ENCODE measurements at places on chromosomes 13 and 19.

GRCh38 chr19:2578391-2578890 is 102.5 kb downstream of the GADD45B start:
- DNase-seq = no peak

GRCh38 chr13:95337597-95337996 is 36.3 kb upstream of the ABCC4 start:
- no peak for DNase-seq

- no peak for DNase-seq
These were observed 14.8 kb downstream of the ACSBG2 start for GRCh38 chr19:6150289-6150688.

DNA sequence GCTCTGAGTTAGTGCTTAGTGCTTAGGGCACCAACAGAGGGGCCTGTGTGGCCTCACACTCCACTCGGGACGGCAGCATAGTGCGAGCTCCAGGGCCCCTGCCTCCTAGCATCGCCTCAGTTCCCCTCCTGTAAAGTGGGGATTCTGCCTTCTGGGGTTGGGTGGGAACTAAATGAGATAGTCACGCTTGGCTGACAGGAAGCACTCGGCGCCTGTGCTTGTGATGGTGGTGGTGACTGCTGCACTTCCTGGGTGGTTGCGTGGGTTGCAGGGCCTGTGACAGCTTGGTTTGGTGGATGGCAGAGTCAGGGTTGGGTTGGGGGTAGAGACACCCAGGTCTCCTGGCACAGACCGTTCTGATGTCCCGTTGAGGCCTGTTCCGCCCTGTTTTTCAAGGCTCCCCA is 7.7 kb downstream of the PLEKHF1 start:
- DNase-seq = no peak

- DNase-seq = no peak
These were observed 54.9 kb upstream of the PCDH8 start for GRCh38 chr13:52903320-52903719.

GRCh38 chr19:33957804-33958203 is 161.1 kb downstream of the KCTD15 start:
- DNase-seq = no peak

DNA sequence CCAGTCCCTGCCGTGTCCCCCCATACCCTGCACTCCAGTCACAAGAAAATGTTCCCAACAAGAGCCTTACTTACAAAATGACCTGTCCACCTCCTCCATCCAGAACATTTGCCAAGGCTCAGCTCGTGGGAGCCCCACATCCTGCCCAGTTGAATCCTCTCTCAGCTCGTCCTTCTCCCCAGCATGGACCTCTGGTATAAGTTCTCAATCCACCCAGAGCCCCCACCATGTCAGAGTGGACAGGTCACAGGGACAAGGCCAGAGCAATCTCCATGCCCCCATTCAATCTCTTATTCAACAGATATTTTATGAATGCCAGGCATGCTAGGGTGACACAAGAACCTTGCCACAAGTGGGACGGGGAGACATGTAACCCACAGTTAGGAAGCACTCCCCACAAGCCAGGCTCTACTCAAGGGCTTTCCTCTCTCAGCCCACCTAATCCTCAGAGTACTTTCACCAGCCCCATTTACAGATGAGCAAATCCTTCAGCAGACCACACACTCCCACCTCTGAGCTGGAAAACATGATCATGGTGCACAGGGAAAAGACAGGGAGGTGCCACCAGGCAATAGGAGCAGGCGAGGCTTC is 15.1 kb downstream of the DEDD2 start:
- DNase-seq = no peak

DNA sequence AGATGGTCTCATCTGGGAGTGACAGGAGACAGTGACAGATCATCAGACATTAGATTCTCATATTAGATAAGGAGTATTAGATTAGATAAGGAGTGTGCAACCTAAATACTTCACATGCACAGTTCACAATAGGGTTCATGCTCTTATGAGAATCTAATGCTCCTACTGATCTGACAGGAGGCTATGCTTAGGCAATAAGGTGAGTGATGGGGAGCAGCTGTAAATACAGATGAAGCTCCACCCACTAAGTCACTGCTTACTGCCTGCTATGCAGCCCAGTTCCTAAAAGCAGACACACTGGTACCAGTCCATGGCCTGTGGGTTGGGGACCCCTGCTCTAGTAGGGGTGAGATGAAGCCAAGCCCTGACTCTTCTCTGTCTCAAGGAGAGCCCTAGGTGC is 10.0 kb upstream of the IGFL3 start:
- DNase-seq = no peak

DNA sequence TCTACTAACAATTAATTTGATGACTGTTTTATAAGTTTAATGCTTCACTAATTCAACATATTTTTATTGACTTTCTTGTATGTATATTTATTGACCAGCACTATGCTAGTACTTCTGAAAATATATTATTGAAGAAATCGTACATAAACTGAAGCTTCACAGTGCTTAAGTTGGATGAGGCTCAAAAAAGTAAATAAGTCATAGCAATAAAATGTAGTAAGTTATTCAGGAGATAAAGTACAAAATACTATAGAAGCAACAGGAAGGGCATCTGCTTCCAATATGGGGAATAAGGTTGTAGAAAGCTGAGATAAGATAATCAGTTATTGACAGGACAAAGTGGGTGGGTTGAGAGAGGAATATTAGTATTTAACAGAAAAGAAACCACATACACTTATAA is 944.9 kb upstream of the MIR17HG start:
- DNase-seq = no peak

DNA sequence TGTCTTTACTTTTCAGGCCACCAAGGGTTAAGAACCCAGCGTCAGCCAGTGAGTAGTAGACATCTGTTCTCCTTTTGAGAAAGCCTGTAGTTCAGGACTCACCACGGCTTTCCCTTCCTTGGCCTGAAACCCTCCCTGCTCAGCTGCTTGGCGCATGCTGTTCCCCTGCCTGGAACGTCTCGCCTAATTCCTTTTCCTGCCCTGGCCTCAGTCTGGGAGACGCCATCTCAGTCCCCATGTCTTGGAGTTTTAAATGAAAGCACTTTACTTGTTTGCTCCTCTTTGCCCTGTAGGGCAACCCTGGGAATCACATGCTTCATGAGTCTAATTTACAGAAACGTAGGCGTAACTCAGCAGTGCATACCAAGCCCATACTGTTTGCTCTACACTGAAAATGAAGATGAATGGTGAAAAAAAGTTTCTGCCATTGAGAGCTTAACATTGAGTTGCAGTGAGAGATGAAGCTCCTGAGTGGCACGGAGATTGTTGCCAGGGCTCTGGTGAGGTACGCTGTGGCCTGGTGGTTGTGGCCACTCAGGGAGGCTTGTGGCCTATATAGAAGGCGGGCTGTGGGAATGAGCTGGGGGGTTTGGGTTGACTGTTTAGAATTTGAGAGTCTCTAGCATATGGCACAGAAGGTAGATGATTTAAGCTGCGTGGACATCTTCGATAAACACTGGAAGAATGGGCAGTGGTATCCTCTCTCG is 52.8 kb downstream of the GATAD2A start:
- DNase-seq = no peak

DNA sequence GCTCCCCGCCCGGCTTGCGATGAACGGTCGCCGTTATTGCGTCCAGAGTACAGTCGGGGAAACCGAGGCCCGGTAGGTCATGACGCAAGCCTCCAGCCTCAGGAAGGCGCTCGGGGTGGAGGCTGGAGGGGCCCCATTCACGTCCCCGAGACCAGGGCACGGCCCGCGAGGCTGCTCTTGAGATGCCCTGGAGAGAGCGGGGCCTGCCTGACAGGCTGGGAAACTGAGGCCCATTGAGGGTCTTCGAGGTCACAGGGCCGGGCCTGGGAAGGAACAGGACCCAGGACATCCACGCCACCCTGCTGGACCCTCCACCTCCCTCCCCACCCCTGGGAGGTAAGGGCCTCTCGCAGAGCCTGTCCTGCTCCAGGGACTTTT is 367 bp downstream of the NDUFS7 start:
- no peak for DNase-seq

DNA sequence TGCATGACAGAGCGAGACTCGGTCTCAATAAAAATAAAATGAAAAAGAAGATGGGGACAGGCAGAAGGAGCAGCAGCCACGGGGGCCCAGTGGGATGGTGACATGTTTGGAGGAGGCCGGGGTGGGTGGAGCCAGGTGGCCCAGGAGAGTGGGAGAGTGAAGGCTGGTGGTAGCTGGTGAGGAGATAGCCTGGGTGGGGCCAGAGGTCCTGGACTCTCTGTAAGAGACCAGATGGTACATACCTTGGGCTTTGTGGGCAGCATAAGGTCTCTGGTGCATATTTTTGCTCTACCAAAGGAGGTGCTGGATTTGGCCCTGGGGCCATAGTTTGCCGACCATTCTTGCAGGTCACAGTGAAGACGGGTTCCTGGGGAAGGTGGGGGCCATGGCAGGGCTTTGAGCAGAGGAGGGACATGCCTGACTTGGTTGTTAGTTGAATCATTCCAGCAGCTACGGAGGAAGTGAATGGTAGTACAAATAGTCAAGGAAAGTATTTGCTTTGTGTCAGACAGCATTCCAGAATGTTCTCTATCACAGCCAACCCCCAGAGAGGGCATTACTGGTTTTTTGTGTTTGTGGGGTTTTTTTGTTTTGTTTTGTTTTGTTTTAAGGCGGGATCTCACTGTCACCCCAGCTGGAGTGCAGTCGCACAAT is 69.1 kb downstream of the ARHGEF18 start:
- no peak for DNase-seq

DNA sequence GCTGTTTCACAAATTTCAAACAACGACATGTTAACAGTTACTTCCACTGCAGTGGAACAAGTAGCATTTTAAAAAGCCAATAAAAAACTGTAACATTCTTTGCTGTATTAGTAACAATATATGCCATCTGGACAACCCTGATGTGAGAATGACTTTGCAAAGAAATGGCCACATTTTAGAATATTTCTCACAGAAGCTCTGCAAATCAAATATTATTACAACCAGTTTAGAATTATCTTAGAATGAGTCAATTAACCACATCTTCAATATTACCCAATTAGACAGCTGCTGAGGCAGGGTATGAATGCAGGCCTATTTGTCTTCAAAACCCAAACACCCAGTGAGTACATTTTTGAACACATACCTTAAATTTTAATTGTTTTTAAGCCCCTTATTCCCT is 3.2 kb downstream of the ZNF699 start:
- DNase-seq = no peak

DNA sequence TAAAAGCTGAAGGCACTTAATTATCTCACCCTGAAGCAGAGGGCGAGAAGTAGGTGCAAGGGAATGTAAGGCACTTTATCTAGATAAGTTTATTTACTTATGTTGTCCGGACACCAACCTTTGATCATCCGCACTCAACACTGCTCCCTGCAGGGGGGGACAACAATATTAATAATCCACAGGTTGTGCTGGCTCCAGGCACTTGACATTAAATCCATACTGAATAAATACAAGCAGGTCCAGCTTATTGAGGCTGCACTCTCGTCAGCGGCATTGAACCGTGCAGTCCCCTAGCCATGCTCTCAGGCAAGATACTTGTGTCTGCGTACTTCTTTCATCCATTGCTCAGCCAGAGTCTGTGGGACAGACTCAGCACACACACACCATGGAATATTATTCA is 374.5 kb upstream of the NBEA start:
- no peak for DNase-seq

GRCh38 chr19:610801-611480 is 21.3 kb downstream of the HCN2 start:
- DNase-seq = no peak

GRCh38 chr19:58181902-58182576 is 822 bp upstream of the ZNF274 start:
- DNase-seq = no peak

- no peak for DNase-seq
These were observed 12.7 kb upstream of the ZNF43 start for GRCh38 chr19:21848706-21849105.

DNA sequence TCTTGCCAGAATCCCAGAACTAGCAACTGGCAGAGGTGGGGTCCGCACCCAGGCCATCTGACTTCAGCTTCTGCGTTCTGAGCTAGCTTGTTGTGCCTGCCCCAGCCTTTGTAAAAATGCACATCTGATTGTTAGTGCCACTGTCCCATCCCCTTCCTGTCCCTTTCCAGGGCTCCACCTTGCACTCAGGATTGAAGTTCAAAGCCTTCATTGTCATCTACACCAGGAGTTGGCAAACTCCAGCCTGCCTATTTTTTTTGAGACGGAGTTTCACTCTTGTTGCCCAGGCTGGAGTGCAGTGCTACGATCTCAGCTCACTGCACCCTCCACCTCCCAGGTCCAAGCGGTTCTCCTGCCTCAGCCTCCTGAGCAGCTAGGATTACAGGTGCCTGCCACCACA is 2.9 kb downstream of the THOP1 start:
- no peak for DNase-seq

GRCh38 chr13:94233401-94233800 is 246.1 kb downstream of the DCT start:
- no peak for DNase-seq

DNA sequence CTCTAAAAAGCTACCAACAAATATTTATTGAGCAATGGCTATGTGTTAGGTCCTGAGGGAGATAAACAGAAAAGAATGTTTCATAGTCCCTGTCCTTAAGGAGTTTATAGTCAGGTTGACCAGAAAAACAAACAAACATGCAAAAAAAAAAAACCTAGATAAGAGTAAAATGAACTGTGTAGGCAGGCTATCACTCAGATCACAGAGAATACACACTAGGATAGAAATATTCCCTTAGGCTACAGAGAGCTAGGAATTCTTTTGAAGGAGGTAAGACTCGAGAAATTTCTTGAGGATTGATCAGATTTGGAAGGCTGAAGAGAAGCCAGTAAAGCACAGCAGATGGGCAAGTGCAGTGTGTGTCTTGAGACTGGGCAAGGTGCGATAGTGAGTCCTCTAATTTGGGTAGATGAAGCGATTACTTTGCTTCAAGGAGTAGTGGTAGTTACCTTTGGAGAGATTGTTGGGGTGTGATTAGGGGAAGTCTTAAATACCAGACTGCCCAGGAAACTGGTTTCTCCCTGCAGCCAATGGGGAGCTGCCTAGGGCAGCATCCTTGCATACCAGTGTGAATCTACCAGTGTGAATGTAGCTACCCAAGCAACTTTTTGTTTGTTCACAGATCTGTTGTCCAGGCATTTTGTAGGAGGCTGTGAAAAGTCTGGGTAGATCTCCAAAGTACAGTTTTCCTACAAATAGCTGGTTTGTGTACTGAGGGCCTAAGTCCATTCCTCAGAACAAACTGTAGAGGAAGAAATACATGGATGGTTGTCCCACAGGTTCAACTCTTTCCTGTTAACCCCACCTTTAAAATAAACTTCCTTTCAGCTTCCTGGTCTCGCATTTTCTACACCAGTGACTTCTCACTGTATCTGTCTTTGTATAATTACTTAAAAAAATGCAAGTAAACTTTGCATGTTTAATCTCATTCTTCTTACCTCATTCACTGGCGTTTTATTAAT is 314.1 kb downstream of the KLF5 start:
- DNase-seq = no peak

- DNase-seq = no peak
These were observed 68.7 kb upstream of the FRY start for GRCh38 chr13:31962731-31963370.

- DNase-seq = no peak
These were observed 310.8 kb upstream of the KLF12 start for GRCh38 chr13:74444864-74445479.

DNA sequence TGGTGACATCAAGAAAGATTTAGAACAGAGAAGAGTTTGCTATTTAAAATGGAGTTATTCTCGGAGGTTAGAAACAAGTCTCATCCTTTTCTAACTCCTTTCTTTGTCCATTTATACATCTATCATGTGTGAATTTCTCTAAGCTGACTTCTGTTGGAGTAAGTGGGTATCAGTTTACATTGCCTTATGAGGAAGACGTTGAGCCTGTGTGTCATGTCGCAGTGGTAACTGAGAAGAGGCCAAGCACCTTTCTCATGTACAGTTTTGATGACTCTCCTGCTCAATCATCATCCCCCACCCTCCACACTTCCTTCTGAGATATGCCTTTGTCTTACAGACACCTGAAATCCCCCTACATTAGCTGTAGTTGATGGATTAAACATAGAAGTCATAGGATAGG is 624.8 kb downstream of the LIG4 start:
- no peak for DNase-seq

All from NCI-H2029 treated with DMSO at 0.1 percent for 48 hours (cell line).